A549 treated with CORT108297 at 1 μM for 4 hours (cell line): ENCODE measurements at places on chromosomes 12 and 14. TPM values are rescaled to one million over a fixed set of nuclear protein-coding genes. Genes with fewer than 3 reads are reported as not detected.

The BLOC1S1 gene
- 122 to 154 TPM (median 152 TPM) in 5 replicates for total RNA-seq

The DEGS2 gene
- total RNA-seq: 1.2 to 2.3 TPM (median 1.8 TPM) in 5 replicates

The CCDC177 gene
- total RNA-seq: 0.02 to 0.03 TPM in 2 of 5 replicates, not detected in the others

The SFSWAP gene
- total RNA-seq: 23.6 to 30.2 TPM (median 27.9 TPM) in 5 replicates

The LRRK2 gene
- total RNA-seq: 1.7 to 2.6 TPM (median 2.3 TPM) in 5 replicates

The CELA1 gene
- total RNA-seq: not detected in 5 replicates

The TEX22 gene
- total RNA-seq: 0.15 to 0.75 TPM (median 0.53 TPM) in 5 replicates

The STRAP gene
- total RNA-seq: 185 to 214 TPM (median 189 TPM) in 5 replicates

The AICDA gene
- 0.05 to 0.13 TPM (median 0.11 TPM) in 4 of 5 replicates, not detected in the other for total RNA-seq

The FAM181A gene
- total RNA-seq: not detected in 5 replicates

The ASPG gene
- 0.03 to 0.06 TPM (median 0.05 TPM) in 3 of 5 replicates, not detected in the others for total RNA-seq

The OVCH1 gene
- not detected in 5 replicates for total RNA-seq

The RNASE3 gene
- total RNA-seq: not detected in 5 replicates

The TRHDE gene
- 0.05 to 0.23 TPM (median 0.10 TPM) in 5 replicates for total RNA-seq

The PLEKHA5 gene
- total RNA-seq: 6.2 to 8.5 TPM (median 6.9 TPM) in 5 replicates

The TSPAN11 gene
- 0.05 to 0.08 TPM (median 0.08 TPM) in 5 replicates for total RNA-seq

The PLBD1 gene
- 4.3 to 5.4 TPM (median 4.6 TPM) in 5 replicates for total RNA-seq

The FSCB gene
- not detected in 5 replicates for total RNA-seq

The VDR gene
- 2.6 to 3.1 TPM (median 2.8 TPM) in 5 replicates for total RNA-seq

The PRB2 gene
- total RNA-seq: not detected in 5 replicates

The RASSF9 gene
- 0.37 to 0.67 TPM (median 0.63 TPM) in 5 replicates for total RNA-seq

The ITGA7 gene
- total RNA-seq: 1.0 to 1.5 TPM (median 1.3 TPM) in 5 replicates

The PROX2 gene
- not detected in 5 replicates for total RNA-seq

The KERA gene
- not detected in 5 replicates for total RNA-seq

The EPS8 gene
- 29.8 to 44.0 TPM (median 42.8 TPM) in 5 replicates for total RNA-seq

The NANOG gene
- total RNA-seq: not detected in 5 replicates

The AMIGO2 gene
- 94.6 to 163 TPM (median 140 TPM) in 5 replicates for total RNA-seq

The ERBB3 gene
- total RNA-seq: 1.0 to 1.8 TPM (median 1.6 TPM) in 5 replicates

The FAM222A gene
- total RNA-seq: 3.4 to 7.2 TPM (median 5.2 TPM) in 5 replicates

The CSRP2 gene
- 20.3 to 23.1 TPM (median 20.6 TPM) in 5 replicates for total RNA-seq

The CLEC2A gene
- total RNA-seq: not detected in 5 replicates

The MDGA2 gene
- 0.06 TPM in 1 of 5 replicates, not detected in the others for total RNA-seq

The CIROP gene
- not detected in 5 replicates for total RNA-seq

The ANGEL1 gene
- total RNA-seq: 6.2 to 9.4 TPM (median 9.1 TPM) in 5 replicates

The NKX2-8 gene
- total RNA-seq: 1.7 to 4.3 TPM (median 3.9 TPM) in 5 replicates

The SSPN gene
- 0.42 to 0.55 TPM (median 0.53 TPM) in 5 replicates for total RNA-seq

The KRT86 gene
- 28.5 to 47.2 TPM (median 42.7 TPM) in 5 replicates for total RNA-seq

The KIF5A gene
- 0.10 to 0.36 TPM (median 0.24 TPM) in 5 replicates for total RNA-seq

The FGF6 gene
- not detected in 5 replicates for total RNA-seq

The ABCD2 gene
- not detected in 5 replicates for total RNA-seq

The INSM2 gene
- total RNA-seq: 0.02 to 0.08 TPM (median 0.07 TPM) in 3 of 5 replicates, not detected in the others

The SSTR1 gene
- 0.02 TPM in 1 of 5 replicates, not detected in the others for total RNA-seq

The SLC22A17 gene
- 5.4 to 8.8 TPM (median 7.3 TPM) in 5 replicates for total RNA-seq

The ZC3H10 gene
- 2.2 to 3.5 TPM (median 3.0 TPM) in 5 replicates for total RNA-seq

The SPIC gene
- total RNA-seq: not detected in 5 replicates

The VWF gene
- 0.08 to 0.29 TPM (median 0.13 TPM) in 5 replicates for total RNA-seq

The KLRD1 gene
- not detected in 5 replicates for total RNA-seq

The OTX2 gene
- not detected in 5 replicates for total RNA-seq

The DBX2 gene
- total RNA-seq: not detected in 5 replicates

The ZNF641 gene
- total RNA-seq: 5.9 to 7.2 TPM (median 6.7 TPM) in 5 replicates

The TRMT61A gene
- total RNA-seq: 15.7 to 32.6 TPM (median 29.5 TPM) in 5 replicates

The PLEKHG7 gene
- total RNA-seq: 0.06 to 0.14 TPM (median 0.06 TPM) in 3 of 5 replicates, not detected in the others

The SLCO1A2 gene
- 0.07 to 0.32 TPM (median 0.13 TPM) in 3 of 5 replicates, not detected in the others for total RNA-seq

The MSRB3 gene
- 19.5 to 24.4 TPM (median 22.8 TPM) in 5 replicates for total RNA-seq

The ARHGAP9 gene
- 0.26 to 0.73 TPM (median 0.36 TPM) in 5 replicates for total RNA-seq

The FOXN4 gene
- total RNA-seq: 0.05 to 0.06 TPM in 2 of 5 replicates, not detected in the others

The MAP3K12 gene
- 10.1 to 18.8 TPM (median 17.3 TPM) in 5 replicates for total RNA-seq

The ART4 gene
- total RNA-seq: 0.09 TPM in 1 of 5 replicates, not detected in the others

The CLEC7A gene
- total RNA-seq: not detected in 5 replicates
